ENCODE measurements at places on chromosomes 2 and 18.
A peak's percentile ranks its signal among the peaks of the same experiment; 100 is the strongest.

GRCh38 chr2:61144697-61145268, 17.2 kb upstream of the C2orf74 start:
- DNase-seq: peak; percentile 94

DNA sequence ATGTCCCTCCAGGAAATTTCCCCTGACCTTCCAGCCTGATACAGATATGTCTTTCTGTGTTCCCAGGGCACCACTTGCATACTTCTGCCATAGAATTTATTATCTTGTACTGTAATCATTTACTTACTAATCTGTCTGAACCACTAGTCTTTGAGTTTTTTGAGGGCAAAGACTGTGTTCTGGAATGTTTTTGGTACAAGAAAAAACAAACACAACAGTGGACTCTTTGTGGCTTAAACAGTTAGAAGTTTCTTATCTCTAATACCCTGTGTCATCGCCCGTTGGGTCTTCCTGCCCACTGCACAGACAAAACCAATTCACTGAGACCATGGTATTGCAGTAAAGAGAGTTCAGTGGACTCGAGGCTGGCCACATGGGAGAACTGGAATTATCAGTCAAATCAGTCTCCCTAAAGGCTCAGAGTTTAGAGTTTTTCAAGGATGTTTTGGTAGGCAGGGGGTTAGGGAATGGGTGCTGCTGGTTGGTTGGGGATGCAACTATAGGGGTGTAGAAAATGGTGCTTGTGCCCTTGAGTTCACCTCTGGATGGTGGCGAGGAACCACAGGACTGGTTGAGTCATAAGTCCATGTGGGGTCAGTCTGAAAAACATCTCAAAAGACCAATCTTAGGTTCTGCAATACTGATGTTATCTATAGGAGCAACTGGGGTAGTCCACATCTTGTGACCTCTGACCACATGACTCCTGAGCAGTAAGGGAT, 20.3 kb downstream of the RALB start:
- DNase-seq: no peak

- DNase-seq: no peak
Observed at GRCh38 chr2:217106650-217107014, 246.8 kb upstream of the TNP1 start.

DNA sequence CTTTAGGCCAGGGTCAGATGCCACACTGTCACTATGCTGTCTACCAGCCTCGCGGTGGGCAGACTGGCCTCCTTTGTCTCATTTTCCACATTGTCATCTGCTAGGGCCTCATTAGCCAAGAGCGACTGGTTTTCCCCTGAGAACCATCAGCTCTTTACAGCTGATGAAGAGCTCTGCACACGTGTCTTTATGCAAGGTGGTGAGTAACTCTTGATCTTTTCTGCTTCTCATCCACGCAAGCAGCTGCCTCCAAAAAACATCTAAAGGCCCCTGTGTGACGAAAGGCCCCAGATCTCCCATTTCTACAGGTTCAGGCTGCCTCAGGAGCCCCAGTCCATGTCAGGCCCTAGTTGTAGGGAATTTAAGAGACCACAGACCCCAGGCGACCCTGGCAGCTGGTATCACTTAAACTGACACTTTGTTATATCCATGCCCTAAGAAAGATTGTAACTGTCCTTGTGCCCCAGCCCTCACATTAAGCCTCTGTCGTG, 52.9 kb downstream of the DPYSL5 start:
- DNase-seq: no peak

DNA sequence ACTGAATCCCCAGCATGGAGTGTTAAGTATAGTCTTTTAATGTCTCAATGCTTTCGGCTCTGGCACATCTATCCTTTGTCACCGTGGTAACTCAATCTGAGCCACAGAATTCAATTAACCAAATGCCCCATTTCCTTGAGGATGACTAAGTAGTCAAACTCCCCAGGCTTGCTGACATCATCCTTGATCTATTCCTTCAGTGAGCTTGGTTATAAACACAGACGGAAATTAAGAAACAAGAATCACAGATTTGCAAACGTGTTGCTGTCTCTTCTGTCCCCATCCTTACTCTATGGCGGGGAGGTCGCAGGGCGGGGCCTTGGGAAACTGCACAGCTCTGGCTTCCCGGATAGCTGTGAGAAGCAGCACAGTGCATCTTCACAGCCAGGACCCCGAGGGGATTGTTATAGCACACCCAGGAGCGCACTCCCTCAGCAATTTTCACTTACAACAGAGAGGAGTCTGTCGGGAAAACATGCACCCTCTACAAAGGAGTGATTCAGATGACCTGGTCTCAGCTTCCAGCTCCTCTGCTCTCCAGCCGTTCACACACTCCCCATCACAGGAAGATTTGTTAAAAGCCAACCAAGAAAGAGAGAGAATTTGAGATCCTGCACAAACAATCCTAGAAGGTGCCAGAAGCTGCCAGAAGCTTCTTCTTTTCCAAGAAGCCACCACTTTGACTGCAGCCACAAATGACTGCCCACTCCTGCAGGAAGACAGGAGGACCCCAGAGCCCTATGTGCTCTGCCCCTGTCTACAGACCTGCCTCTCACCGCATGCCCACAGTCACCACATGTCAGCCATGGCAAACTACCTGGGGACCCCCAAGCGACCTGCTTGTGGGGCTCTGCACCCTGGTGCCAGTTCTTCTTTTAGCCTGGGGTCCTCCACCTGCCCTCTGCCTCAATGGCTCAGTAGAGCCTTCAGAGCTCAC, 44.9 kb upstream of the YWHAQ start:
- DNase-seq: no peak

- no peak for DNase-seq
Observed at GRCh38 chr2:64498438-64498837, 25.7 kb upstream of the AFTPH start.
